ENCODE measurements at places on chromosomes 6 and 20.

- no peak for DNase-seq
These were observed 17.4 kb upstream of the FOXF2 start for GRCh38 chr6:1371933-1372332.

- no peak for DNase-seq
These were observed 69.4 kb downstream of the CPNE5 start for GRCh38 chr6:36769676-36770499.

GRCh38 chr6:151178373-151178772, 61.4 kb upstream of the AKAP12 start:
- DNase-seq: no peak

GRCh38 chr6:38215225-38215624, 395.7 kb downstream of the ZFAND3 start:
- no peak for DNase-seq

DNA sequence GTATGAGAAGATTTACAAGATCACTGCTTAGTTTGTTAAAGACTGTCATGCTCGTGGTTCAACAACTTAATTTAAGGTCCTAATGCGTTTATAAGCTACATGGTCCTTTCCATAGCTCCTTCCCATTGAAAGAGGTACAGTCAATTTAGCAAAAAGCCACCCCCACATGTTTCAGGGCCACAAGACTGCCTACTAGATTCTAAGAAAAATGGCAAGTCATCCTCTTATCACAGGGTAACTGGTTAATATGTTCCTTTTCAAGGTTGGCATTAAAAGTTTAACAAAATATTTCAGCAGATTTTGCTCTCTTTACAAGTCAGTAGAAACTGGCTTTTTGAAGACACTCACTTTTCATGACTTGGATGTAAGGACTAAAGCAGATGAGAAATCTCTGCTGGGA, 15.7 kb downstream of the GSTA3 start:
- no peak for DNase-seq

- DNase-seq: no peak
These were observed 1.8 kb upstream of the TBPL1 start for GRCh38 chr6:133951227-133951626.

- DNase-seq: no peak
These were observed 76.8 kb downstream of the OLIG3 start for GRCh38 chr6:137417396-137417795.

DNA sequence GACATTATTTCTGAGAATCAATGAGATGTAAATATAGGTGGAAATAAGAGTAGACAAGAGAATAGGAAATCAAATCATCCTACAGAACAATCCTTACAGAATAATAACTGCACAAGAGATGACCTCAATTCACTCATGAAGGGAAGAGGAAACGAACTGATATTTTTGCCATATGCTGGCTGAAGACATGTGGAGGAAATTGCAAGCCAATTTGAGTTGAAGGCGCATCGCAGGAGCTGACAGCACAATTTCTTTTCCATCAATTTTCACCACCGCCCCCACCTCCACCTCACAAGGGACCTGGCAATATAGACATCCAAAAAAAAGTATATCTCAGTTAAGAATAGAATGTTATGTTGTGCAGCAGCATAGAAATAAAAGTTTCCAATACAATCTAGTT, 20.3 kb downstream of the CITED2 start:
- DNase-seq: no peak

GRCh38 chr6:159988983-159989454, 20.1 kb downstream of the IGF2R start:
- DNase-seq: no peak

- no peak for DNase-seq
These were observed 48.0 kb downstream of the NPEPL1 start for GRCh38 chr20:58740356-58741308.

GRCh38 chr20:13430346-13431002, 208.3 kb downstream of the TASP1 start:
- DNase-seq: no peak

- no peak for DNase-seq
These were observed 424.3 kb downstream of the ADGRB3 start for GRCh38 chr6:69059413-69059812.

GRCh38 chr6:257031-257725, 35.1 kb upstream of the DUSP22 start:
- DNase-seq: no peak

DNA sequence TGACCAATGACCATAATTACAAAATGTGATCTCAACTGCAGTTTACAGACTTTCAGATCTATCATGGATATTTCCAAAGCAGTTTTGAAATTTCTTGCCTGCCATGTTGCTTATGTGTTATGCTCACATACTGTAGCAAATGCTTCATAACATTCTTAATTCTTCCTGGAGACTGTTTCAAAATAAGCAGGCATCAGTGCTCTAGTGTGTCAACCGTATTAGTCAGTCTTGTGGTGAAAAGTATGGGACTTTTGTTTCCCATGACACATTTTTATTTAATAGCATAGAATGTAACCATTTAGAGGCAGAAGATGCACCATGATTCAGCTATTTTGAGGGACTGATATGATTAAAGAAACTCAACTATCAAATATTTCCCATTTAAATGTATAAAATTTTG, 1.7 kb downstream of the POPDC3 start:
- DNase-seq: no peak

DNA sequence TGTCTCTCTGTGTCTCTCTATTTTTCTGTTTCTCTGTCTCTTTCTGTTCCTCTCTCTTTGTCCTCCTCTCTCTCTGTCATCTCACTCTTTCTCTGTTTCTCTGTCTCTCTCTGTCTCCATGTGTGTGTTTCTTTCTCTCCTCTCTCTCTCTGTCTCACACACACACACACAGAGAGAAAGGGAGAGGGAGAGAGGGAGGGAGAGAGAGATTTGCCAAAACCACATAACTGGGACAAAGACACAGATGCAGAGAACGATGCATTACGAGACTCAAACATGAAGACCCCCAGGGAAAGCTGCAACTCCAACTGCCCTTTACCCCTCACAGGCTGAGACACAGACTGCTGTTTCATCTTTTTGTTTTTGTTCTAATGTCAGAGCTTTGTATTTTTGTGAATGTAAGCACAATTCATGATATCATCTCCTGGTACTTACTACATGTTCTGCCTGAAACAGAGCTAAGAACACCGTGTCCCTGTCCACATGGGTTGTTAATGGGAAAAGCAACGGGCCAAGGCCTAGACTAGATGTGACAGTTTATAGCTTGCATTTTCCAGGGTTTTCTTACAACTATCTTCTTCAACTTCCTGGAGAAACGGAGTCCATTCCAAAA, 177.1 kb upstream of the ARID1B start:
- no peak for DNase-seq

DNA sequence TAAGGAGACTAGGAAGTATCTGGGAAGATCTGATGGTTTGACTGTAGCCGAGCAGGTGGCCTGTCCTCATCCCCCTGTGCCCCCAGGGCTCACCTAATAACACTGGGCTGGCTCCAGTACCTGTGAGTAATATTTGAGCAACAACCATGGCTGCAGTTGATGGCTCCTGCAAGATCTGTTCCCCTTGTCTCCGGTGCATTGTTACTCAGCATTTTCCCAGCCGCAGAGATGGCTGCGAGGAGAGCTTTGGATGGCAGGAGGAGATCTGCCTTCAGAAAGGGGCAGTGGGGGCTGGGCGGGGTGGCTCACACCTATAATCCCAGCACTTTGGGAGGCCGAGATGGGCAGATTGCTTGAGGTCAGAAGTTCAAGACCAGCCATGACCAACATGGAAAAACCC, 39.3 kb downstream of the PTK7 start:
- no peak for DNase-seq

DNA sequence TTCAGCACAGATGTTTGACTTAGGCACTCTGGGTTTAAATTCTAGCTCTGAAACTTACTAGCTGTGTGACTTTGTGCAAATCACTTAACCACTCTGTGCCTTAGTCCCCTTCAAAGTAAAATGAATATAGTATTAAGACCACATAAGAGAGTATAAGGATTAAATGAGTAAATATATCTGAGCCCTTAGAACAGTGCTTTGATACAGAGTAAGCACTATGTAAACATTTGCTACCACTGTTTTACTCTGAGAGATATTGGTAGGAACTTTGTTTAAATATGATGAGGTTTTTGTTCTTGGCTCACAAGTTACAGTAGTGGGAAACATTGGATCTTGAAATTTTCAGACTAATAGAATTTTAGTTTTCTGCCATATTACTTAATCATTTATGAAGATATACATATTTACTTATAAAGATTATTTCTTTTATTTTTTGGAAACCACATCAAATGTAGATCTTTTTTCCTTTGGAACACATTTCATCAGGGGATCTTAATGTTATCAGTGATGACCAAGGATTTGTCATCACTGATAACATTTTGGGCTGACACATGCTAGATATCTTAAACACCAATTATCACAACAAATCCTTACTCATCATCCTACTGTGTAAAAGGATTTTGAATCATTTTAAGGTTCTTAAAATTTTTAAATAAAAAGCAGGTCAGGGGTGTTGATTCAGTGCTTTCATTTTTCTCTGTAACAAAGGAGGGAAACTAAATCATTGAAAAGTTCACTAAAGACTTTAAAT, 226.2 kb downstream of the EYA4 start:
- DNase-seq: no peak

GRCh38 chr6:131208787-131209186, 73.5 kb downstream of the AKAP7 start:
- no peak for DNase-seq

DNA sequence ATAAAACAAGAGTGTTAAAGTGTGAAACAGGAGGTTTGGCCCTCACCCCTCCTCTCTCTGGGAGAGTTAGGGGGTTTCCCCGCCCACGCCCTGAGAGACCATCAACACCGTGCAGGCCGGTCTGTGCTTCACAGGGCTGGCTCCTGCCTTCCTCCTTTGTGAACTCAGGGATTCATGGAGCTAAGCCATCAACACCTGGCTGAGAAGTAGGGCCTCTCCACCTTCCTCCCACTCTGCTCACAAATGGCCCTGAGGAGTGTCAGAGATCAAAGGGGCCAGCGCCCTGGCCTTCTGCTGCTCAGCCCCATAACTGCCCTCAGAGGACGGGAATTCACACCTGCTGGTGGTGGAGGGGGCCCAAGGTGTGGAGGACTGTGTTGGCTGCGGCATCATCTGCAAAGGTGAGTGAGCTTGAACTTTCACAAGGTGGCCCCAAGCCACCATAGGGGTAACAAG, 88.6 kb downstream of the PSMB1 start:
- DNase-seq: no peak

- no peak for DNase-seq
These were observed 879.7 kb upstream of the GJE1 start for GRCh38 chr6:141252828-141253608.

- no peak for DNase-seq
These were observed 175.4 kb upstream of the PRND start for GRCh38 chr20:4546342-4546741.

DNA sequence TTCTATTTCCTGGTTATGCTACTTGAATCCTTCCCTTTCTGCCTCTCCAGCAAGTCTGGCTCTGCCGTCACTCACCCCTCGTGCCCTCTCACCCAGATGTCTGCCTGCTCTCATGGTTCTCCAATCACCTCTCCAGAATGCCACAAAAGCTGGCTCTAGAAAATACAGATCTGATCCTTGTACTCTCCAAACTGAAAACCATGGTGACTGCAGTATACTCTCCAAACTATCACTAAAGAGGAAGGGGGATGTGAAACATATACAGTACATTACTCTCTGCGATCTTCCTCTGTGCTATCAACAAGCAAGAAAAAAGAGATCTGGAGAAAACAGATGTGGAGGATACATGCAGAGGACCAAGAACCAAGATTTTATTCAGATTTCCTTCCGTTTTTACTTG, 91.1 kb downstream of the ATXN1 start:
- DNase-seq: no peak

DNA sequence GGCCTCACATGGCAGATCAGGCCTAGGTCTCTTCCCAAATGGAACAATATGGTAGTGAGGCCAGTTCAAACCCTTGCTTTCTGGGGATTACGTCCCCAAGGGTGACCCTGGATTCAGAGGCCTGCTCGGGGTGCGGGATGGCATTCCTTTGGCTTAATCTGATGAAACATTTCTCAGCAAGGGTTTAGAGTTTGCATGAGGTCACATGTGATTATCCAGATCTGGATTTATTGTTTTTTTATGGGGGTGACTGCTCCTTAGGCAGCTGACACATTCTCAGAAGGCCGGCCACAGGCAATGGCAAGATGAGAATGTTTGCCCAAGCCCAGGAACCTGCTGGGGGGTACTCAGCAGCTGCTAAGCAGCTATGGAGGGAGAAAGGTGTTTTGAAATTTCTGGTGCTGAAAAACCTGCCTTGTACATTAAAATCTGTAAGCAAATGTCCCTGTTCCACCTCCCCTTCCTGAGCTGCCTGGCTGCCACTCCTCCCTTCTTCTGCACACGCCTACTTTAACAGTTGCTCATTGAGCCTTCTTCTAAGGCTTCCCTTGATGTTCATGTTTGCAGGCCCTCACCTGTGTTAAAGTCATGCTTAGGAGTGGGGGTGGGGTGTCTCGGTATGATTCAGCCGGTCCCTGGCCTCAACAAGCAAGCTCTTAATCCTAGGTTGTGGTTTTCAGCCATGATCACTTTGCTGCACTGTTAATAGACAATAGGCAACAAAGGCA, 37.9 kb upstream of the FUCA2 start:
- no peak for DNase-seq

DNA sequence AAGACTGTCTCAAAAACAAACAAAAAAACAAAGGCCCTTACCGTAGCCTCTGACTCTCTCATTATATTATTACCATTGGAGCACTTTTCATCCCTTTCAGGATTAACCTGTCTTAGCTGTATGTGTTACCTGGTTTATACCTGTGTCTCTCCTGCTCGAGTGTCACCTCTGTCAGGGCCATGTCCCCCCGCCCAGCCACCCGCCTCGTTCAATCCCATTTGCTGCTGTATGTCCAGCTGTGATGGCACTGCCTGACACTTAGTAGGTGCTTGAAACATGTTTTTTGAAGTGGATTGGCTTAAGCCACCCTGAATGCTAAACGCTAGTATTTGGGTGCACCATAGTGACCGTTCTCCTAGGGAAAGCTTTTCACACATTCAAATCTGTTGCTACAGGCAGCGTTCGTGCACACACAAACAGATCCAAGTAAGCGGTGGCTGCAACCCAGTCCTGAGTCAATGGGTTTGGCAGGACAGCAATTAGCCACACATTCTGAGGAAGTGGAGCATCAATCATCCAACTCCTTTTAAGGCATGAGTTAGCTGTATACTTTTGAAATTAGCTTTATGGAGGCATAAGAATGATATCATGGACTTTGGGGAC, 98.9 kb upstream of the ZNF217 start:
- DNase-seq: no peak

DNA sequence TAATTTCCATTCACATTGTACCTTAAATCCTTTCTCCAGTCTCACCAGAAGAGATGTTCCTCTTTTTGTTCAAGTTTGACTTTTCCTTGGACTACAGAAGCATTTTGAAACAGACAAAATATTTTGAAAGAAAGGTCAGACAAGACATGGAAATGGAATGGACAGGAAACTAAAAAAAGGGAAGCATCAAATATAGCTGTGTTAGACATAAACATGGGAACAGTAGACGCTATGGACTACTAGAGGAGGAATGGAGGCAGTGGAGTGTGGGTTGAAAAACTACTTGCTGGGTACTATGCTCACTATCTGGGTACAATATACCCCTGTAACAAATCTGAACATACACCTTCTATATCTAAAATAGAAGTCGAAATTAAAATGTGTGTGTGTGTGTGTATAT, 4.1 kb upstream of the FAM135A start:
- DNase-seq: no peak
